ENCODE measurements at places on chromosomes 7 and 10. TPM values are rescaled to one million over a fixed set of nuclear protein-coding genes. Genes with fewer than 3 reads are reported as not detected.

ATOH7 gene
- polyA plus RNA-seq, result 0.12 TPM

AS3MT gene
- 9.0 TPM for polyA plus RNA-seq

- DNase-seq, result no peak
- peaks cover 13% of the 10 kb centered on the region for H3K36me3 ChIP-seq
- peak overlapping the region; percentile 98 for H3K4me3 ChIP-seq
- H3K4me1 ChIP-seq, result peaks cover 9% of the 10 kb centered on the region
Observed at GRCh38 chr7:40133561-40134427, 628 bp downstream of the MPLKIP start.

DNA sequence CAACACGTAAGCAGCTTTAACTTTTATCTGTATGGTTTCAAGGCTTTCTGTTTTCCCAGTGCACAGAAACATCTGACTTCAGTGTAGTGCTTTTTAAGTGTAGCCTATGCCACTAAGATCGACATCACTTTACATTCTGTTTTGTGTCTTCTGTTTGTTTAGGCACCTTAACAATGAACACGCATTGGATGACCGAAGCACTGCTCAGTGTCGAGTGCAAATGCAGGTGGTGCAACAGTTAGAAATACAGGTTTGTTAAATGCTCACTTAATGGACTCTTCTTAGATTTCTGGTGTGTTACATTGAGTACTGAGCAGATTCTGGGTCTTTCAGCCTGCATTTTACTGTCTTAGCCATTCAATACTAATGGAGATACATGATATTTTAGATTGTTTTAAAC, 237.4 kb downstream of the FOXP2 start:
- H3K4me1 ChIP-seq, result no peaks in the 10 kb centered on the region
- no peaks in the 10 kb centered on the region for H3K36me3 ChIP-seq
- no peak overlapping the region for H3K4me3 ChIP-seq
- no peak overlapping the region for H3K27ac ChIP-seq
- no peak for DNase-seq

DNA sequence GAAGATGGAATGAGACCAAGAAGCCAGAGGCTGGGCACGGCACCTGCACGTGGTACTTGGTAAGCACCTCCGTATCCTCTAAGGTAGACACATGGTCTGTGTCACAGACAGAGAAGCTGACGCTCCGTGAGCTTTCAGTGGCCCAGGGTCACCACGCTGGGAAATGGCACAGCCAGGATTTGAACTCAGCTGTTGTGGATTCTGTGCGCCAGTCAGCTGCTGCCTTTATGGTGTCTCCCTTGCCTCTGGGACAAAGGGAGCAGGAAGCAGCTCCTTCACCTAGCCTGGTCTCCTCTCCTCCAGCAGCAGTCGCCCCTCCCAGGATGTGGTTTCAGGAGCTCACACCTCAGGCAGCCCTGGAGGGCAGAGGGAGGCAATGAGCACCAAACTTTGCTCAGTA, 110.8 kb downstream of the ARHGAP22 start:
- no peaks in the 10 kb centered on the region for H3K27me3 ChIP-seq
- peaks cover 18% of the 10 kb centered on the region for H3K4me1 ChIP-seq
- H3K36me3 ChIP-seq, result no peaks in the 10 kb centered on the region
- no peak overlapping the region for H3K4me3 ChIP-seq

NPFFR1 gene
- not detected for polyA plus RNA-seq

DNA sequence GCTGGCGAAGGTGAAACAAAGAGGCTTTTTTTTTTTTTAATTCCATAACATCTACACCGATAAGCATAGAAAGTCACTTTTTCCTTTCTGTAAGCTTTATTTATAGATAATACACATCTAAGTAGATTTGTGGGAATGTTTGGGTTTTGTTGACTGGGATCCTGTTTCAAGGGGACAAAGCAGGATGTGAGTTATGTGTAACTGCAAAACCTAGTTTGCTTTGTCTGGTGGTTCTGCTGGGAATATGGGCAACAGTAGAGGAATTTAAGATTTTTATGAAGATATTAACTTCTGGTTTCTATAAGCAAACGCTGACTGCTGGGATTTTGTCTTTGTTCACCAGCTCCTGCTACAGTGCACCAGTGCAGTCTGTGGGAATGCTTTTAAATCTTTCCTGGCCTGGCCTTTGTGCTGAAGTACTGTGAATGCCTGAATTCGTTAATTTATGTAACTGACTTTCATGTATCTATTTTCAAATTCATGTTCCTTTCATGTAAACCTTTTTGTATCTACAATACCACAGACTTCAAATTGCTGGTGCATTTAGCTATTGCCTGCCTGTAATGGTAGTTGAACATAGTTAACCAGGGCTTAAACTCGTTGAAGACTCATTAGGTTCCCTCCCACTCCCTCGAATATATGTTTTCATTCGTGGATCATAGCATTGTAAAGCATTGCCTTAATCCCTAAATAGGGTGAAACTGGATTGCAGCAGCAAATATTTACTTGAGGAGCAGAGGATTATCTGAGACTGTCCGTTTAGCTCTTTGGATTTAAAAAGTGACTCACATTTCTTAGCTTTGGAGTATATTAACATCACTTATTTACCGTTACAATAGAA, 1.5 kb downstream of the KLHL7 start:
- H3K4me1 ChIP-seq, result no peaks in the 10 kb centered on the region
- DNase-seq, result no peak
- H3K4me3 ChIP-seq, result peak overlapping the region; percentile 100

HTR5A gene
- polyA plus RNA-seq, result not detected

FAM221A gene
- polyA plus RNA-seq, result 9.7 TPM

DNA sequence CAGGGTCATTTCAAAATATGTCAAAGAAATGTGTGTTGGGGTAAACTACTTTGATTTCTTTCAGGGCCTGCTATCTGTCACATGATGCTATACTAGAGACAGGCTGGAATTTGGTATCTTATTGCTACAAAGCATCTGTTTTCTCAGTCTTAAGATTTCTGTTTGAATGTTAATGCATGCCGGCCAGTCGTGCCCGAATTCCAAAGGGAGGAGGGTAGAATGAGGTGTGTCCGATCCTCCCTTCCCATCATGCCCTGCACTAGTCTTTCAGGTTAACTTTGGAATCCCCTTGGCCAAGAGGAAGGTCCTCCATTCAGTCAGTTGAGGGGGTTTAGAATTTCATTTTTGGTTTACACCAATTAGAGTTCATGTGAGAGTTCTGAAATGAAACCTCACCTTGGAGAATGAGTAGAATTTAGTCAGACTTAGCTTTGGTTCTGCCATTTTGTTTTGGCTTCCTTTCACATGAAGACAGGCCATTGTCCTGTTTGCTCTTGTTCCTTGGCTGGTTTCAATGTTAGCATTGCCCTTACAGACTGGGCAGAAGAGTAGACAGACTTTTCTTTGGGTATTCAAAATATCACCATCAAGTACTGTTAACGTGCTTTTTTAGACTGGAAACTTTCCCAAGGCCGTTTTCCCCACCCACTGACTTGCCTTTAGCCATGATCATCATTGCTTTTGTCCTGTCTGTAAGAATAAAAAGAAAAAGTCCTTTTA, 95.8 kb downstream of the CAMK1D start:
- DNase-seq, result no peak
- H3K4me1 ChIP-seq, result no peaks in the 10 kb centered on the region
- H3K36me3 ChIP-seq, result no peaks in the 10 kb centered on the region
- no peak overlapping the region for H3K27ac ChIP-seq
- no peaks in the 10 kb centered on the region for H3K27me3 ChIP-seq
- H3K4me3 ChIP-seq, result no peak overlapping the region

- H3K4me1 ChIP-seq, result peaks cover 6% of the 10 kb centered on the region
- peak overlapping the region; percentile 27 for H3K27ac ChIP-seq
- H3K36me3 ChIP-seq, result no peaks in the 10 kb centered on the region
- DNase-seq, result no peak
Observed at GRCh38 chr10:122490786-122491680, 29.7 kb downstream of the HTRA1 start.
